ENCODE measurements at places on chromosomes 7 and 10. TPM values are rescaled to one million over a fixed set of nuclear protein-coding genes. Genes with fewer than 3 reads are reported as not detected.

DNA sequence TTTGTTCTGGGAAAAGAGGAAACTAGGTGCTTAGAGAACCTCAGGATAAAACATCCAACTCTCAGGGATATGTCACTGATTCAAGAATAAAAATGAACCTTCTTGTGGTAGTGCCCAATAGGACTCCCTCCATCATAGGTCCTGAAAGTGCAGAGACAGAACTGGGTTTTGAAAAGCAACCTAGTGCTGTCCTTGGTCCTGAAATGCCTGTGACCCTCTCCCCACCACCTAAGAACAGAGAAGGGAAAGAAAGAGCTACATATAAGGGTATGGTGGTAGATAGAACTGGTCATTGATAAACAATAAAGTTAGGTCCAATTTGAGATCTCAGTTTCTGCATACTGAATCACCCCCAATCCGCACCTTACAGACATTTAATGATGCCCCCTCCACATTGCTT is 953.3 kb downstream of the XPNPEP1 start:
- DNase-seq: peak; percentile 30

GRCh38 chr10:96341219-96342182 is 17.3 kb downstream of the OPALIN start:
- DNase-seq: no peak

DNA sequence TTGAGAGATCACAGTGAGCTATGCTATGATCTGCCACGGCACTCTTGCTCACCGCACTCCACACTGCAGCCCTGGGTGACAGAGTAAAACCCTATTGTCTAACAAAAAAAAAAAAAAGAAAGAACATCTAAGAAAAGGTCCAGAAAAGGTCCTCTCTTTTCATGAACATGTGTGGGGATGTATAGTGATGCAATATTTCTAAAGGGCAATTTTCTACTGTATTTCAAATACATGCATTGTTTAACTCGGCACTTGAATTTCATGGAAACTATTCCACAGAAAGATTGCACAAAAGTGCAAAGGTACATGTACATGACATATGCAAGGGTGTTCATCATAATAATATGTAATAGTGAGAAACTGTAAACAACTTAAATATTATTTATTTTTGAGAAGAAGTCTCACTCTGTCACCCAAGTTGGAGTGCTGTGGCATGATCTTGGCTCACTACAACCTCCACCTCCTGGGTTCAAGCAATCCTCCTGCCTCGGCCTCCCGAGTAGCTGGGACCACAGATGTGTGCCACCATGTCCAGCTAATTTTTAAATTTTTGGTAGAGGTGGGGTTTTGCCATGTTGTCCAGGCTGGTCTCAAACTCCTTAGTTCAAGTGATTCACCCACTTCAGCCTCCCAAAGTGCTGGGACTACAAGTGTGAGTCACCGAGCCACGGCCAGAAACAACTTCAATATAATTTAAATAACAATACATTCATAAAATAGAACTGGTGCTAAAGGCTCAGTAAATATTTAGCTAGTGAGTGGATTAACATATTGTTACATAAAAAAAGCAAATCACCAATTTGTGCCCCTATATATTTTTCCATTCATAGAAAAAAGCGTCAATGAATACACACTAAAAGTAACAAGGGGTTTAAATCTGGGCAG is 1.3 kb upstream of the PPRC1 start:
- DNase-seq: no peak

DNA sequence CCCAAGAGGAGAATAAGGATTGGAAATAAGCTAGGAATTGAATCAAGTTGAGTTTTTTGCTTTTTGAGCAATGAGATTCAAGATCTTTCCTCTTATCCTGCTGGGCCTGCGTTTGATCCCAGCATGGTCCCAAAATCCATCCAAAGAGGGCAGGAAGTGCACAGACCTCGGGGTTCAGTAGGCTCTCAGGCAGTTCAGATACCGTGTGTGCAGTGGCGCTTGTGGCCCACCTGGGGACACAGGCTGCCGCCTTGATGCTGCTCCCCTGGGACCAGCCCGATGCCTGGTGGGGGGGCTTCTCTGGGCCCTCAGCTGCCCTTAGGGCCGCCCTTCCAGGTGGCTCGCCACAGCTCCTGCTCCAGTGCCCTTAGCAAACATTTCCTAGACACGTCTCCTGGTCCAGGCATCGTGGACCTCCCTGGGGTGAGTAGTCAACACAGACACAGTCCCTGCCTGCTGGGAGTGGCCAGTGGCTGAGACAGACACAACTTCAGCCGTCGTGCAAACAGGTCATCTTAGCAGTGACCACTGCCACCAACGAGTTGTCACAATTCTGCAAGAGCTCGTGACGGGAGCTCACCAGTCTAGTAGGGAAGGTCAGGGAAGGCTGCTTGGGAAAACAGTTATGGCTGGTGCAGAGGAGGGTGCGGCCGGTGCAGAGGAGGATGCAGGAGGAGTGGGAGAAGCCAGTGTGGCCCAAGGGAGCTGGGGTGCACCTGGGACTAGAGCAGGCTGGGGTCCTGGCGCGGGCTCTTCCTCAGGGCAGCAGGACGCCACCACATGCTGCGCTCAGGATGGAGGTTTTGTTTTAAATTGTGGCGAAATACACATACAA is 21.7 kb upstream of the JAKMIP3 start:
- no peak for DNase-seq

DNA sequence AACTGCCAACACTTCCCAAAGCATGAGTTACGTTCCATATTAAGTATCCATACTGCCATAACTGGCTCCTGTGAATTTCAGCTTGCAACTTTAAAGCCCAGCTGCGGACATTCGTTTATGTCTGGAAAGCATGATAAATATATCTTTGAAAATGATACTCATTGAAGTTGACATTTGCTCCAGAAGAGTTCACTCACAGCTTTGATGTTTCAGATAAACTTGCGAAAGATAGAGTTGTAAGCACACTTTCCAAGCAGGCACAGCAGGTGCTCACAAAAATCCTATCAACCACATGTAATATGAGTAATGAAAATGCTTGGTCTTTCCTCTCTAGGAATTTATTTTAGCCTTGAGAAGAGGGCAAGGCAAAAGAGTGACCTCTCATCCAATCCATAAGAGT is 4.5 kb downstream of the CHCHD3 start:
- DNase-seq: no peak

DNA sequence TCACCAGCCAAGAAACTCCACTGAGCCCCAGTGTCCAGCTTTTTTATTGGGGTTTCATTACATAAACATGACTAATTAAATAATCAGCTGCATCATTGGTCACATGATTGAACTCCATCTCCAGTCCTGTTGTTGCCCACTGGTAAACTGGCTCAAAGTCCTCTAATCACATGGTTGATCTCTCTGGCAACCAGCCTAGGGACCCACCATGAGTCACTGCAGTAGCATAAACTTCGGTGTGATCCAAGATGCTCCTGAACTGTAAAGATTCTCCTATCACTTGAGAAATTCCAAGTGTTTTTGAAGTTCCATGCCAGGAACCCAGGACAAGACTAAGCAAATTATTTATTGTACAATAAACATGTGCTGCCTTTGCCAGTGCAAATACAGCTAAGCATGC is 130.4 kb upstream of the AUTS2 start:
- DNase-seq: peak; percentile 57

DNA sequence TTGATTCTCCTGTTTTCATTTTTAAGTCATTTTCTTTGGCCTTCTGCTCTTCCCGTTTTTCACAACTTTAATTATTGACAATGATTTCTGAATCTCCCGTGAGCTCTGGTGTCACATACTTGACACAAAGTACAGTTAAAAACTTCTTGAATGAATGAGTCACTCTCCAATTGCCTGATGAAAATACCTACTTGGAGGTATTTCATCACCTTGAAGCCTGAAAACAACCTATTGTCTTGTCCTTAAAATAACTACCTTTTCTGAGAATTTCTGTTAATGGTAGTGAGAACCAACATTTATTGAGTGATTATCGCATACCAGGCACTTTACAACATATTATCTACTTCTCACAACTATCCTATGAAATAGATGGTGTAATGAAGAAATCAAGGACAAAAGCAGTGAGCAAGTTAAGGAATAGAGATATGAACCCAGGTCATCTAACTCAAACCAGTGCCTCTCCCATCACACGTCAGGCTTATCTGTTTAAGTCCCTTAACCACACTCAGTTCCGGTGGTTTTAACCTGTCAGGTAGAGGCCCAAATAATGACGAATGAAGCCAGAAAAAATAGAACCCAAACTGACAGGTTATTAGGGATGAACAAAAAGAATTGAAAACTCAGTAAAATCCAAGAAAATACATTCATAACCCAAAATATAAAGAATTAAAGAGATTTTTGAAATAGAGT is 11.6 kb downstream of the BET1 start:
- DNase-seq: no peak

DNA sequence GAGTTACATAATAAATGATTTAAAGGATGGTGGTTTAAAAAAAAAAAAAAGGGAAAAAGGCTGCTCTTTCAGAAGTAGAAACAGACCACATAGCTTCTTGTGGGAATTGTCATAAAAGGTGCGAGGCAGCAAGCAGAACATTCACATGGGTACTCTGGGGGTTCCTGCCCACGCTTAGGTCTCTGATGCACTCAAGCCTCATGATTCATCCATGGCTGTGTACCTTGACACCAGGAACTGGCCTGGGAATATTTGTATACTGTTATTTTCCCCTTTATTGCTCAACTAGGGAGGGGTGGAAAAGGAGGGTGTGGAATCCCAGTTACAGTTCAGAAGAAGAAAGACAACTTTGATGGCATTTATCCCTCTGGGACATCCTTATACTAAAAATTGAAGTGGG is 4.0 kb downstream of the PON2 start:
- DNase-seq: peak; percentile 76

DNA sequence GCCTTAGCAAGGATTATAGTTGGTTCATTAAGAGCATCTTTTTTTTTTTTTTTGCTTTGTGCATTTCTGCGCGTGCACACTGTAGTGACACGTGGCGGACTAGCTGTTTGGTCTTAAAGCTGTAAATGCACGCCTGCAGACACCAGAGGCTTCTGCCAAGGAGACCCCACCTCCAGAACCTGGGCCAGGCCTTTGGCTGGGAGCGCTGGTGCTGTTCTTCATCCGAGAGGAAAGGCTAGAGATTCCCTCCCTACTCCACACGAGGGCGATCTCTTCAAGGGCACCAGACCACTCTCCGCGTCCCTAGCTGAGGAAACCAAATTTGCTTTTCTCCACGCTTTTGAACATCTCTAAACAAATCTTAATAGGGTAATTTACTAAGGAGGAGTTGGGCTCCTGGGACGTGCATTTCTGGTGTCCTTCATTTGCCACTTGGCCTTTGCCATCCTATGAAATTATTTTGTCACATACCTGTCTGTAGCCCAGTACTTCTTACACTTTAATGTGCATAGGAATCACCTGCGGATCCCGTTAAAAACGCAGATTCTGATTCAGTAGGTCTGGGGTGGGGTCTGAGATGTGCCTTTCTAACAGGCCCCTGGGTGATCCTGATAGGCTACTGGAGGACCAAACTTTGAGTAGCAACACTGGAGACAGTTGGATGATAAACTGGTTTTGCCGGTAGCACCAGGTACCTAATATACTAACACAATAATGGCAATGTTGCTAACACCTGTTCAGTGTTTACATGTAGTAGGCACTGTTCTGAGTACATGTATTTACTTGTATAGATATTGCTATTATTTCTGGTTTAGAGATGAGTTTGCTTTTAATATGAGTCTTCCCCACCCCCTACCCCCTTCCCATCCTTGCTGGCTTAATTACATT is 1.3 kb upstream of the SLC26A5 start:
- DNase-seq: peak; percentile 48

GRCh38 chr7:27095050-27095896 is 527 bp downstream of the HOXA1 start:
- no peak for DNase-seq

- DNase-seq: no peak
Measured at GRCh38 chr7:116028787-116029186, 1.8 kb downstream of the TFEC start.

DNA sequence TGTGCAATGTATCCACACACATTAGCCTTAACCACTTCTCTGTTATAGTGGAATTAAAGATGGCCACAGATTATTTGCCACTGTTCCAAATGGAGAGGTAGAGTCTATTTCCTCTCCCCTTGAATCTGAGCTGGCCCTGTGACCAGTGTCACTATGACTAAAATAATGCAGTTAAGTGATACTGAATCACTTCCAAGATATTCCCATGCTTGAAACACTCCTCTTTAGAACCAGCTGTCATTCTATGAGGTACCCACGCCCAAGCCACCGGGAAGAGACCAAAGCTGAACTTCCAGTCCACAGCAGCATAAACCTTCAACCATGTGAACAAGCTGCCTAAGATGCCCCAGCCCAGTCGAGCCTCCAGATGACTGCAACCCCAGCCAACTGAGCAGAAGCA is 2.1 kb upstream of the DHX32 start:
- DNase-seq: no peak

DNA sequence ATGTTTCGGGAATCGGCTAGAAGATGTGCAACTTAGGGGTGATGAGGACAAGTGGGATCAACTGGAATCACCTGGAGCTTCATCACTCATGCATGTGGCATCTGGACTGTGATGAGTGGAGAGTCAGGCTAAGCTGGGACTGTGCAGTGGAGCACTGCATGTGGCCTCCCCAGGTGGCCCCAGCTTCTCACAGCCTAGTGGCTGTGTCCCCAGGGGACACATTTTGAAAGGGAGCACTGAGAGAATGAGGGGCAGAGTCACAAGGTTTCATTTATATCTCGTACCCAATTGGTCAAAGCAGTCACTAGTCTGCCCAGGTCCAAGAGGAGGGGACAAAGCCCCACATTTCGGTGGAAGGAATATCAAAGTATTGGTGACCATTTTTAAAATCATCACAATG is 54.8 kb upstream of the TCF7L2 start:
- DNase-seq: no peak

DNA sequence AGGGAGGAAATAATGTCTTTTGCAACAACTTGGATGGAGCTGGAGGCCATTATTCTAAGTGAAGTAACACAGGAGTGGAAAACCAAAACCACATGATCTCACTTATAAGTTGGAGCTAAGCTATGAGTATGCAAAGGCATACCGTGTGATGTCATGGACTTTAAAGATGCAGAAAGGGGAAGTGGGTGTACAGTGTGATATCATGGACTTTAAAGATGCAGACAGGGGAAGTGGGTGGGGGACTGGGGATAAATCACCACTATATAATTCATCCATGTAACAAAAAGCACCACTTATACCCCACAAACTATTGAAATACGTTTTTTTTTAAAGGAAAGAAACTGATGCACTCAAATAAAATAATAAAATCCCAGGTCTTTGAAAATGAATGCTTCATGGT is 29.5 kb downstream of the LYZL2 start:
- DNase-seq: no peak

CALCR gene
- total RNA-seq: 0.14 TPM

GRCh38 chr7:64888901-64889685 is 14.0 kb upstream of the ZNF273 start:
- DNase-seq: no peak

DNA sequence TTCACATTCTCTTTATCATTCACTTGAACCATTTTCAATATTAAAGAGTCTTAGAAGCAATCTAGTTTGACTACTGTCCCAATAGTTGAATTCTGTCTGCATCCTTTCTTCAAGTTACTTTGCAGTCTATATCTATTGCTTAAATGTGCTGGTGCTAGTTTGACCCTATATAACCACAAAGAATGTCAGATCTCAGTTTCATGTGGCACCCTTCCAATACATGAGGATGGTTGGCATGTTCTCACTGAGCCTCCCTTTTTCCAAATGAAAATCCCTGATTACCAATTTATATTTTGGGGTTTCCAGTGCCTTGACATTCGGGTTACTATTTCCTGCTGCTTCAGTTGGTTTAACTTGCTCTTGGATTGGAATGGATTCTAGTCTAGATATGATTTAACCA is 292.7 kb downstream of the EXOC4 start:
- no peak for DNase-seq

- no peak for DNase-seq
Measured at GRCh38 chr7:100493476-100494264, 9.9 kb downstream of the NYAP1 start.

- no peak for DNase-seq
Measured at GRCh38 chr10:129277084-129277483, 190.0 kb upstream of the MGMT start.

All from Caki2 (cell line).